ENCODE measurements at places on chromosomes 3 and 15.

DNA sequence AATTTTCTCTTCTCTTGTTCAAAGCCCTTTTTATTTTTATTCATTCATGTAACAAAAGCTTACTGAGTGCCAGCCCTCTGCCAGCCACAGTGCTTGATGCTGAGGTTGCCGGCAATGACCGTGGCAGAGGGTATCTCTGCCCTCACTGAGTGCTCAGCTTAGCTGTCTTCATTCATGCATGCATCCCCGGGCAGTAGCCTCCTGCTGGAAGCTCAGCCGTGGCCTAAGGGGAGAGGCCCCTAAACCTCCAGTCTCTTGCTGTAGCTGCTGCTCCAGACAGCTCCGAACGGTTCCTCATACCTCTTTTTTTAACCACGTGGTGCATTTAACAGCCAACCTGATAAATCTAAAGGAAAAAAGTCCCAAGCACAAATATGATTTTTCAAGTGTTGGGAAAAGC is 34.6 kb upstream of the CCDC66 start:
- no peak for DNase-seq

GRCh38 chr3:26915208-26915607 is 292.6 kb downstream of the LRRC3B start:
- DNase-seq, result no peak

- DNase-seq, result no peak
These were observed 106.5 kb downstream of the ECT2 start for GRCh38 chr3:172856795-172857742.

DNA sequence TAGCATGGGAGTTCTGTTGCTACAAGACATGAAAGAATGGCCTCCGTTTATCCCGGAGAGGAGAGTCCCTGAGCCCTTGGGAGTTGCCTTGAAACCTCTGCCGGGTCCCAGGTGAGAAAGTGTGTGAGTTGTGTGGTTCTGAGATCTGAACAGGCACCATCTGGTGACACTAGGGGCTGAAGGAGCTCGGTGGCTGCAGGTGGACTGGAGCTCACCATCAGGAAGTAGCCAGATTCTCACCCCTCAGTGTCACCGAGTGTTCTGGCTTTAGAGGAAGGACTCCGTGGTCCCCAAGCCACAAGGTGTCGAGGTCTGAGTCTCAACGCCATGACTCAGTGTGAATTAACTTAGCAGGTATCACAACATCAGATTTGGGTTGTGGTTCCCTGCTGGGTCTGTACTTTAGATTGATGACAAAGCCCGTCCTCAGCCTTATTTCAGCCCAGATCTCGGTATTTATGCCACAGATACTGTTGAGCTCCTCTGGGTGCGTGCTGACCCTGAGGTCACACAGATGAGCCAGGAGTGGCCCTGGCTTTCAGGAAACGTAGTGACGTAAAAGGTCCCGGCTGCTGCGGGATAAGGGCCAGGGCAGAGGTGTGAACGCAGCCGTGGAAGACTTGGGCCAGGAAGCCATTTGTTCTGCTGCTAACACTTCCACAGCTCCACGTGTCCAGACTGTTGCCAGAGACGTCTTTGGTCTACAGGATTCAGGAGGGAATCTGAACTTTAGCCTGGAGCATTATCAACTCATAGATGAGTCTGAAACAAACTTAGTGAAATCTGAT is 54.4 kb downstream of the PGPEP1L start:
- DNase-seq, result no peak

DNA sequence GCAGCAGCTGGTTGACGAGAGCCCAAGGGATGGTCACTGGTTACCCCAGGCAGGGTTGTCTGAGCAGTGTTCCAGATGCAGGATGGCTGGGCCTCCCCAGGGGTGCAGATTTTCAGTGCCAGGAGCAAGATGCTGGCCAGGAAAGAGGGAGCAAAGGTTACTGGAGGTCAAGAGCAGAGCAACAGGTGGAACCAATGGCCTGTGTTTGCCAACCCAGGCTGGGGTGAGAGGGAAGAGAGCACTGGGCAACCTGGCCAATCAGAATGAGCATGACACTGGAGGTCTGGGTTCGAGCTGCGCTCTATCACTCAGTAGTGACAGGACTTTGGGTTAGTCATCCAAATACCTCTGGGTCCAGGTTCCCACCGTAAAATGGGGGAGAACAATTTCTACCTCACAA is 90.6 kb upstream of the TLE3 start:
- DNase-seq, result no peak

DNA sequence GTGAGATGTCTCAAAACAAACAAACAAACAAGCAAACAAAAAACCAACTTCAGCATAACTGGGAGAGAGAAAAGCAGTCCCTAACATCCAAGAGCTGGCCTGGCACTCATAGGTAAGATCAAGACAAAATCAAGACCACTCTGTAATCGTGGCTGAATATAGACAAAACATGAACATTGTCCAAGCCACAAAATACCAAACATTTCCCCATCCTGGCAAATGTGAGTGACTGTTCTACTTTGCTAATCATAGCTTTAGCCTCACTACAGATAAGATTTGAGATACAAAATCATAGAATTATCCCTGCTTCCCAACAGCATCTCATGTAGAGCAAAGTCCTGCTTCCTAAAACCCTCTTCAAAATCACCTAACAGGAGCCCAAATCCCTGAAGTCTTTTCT is 116.7 kb upstream of the PRTG start:
- DNase-seq, result peak; percentile 19

DNA sequence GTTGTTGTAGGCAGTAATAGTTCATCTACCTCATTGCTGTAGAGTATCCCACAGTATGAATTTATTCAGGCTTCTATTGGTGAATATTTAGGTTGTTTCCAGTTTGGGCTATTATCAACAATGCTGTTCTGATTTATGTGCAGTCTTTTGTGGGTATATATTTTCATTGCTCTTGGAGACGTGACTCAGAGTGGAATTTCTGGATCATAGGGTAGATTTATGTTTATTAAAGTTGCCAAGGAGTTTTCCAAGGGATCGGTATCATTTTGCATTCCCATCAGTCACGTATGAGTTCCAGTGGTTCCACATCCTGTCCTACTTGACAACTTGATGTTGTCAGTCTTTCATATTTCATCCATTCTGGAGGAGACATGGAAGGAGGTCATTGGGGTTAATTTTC is 8.4 kb upstream of the HRH1 start:
- DNase-seq, result peak; percentile 95

GRCh38 chr15:47717036-47717612 is at the start of gene SEMA6D:
TSS of gene SEMA6D (plus strand) at chr15:47717505. CDS start at chr15:47759799, 42,294 bp downstream.
- peak; percentile 87 for DNase-seq

DNA sequence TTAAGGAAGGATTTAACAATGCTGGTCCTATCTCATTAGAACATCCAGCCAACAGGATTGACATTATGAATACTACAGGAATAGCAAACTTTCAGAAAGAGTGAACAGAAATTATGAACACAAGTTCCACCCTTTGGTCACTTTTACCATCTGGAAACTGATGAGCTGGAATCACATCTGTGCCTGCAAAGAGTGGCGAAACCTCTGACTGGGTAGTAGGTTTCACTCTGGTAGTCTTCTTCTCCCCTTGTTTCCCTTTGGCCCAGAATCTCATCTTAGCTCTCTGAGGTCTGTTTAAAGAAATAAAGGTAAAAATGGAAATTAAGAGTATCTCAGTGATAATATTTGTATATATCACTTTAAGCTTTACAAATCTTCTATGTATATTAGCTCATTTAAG is 73.1 kb downstream of the NR2E3 start:
- no peak for DNase-seq

DNA sequence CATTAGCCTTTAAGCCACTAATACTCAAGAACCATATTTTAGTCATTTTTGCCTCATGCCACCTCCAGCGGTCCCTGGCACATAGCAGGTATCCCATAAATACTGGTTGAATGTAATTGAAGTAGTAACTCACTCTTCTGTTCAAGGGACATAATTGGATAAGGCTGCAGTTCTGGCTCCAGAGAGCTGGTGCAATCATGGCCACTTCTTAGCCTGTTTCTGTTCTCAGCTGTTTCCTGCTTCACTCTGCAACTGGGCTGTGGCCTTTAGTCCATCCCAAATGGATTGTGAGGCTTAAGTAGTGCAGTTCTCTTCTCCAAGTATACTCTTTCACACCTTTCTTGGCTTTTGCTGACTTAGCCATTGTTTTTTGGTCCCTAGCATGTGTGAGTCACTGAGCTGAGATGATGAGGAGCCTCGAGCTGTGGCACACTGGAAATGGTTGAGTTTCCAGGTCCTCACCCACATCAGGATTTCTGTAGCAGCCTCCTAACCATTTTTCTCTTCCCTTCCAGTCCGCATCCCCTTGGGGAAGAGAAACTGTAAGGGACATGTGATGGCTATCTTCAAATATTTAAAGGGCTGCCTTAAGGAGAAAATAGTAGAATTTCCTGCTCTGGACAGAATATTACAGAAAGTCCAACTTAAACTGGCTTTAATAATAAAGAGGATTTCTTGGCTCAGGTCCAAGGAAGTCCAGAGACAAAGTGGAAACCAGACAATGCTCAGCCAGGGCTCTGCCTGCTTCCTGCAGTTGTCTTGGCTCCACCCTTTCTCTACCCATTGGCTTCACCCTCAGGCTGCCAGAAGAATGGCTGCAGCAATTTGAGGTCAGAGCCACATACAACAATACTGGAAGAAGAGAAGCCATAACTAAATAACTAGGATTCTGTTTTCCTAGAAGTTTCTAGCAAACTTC is 305.4 kb upstream of the ROPN1 start:
- DNase-seq, result no peak

DNA sequence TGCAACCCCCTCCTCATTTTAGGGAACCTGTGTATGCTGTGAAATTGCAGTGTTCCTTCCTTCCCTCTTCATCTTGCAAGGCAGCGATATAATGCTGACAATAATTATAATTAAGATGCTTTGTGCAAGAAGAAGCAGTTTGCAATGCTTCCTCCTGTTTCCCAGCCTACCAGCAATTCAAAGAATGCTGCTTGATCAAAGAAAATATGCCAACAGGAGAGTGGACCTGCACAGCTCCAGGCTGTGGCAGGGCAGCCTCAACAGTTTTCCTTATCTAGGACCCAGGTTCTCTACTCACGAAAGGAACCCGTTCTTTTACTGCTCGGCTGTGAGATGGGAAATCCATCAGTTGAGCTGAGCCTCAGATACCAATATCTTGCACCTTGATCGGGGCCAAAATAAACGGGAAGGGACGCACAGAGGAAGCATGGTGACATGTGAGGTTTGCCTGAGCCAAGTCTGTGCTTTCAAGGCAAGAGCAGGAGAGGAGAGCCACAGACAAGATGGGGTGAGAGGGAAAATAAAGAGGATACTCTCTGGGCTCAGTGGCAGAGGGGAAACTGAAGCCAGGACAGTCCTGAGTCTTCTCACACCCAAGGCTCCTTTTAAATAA is 22.6 kb upstream of the LRTM1 start:
- DNase-seq, result no peak

DNA sequence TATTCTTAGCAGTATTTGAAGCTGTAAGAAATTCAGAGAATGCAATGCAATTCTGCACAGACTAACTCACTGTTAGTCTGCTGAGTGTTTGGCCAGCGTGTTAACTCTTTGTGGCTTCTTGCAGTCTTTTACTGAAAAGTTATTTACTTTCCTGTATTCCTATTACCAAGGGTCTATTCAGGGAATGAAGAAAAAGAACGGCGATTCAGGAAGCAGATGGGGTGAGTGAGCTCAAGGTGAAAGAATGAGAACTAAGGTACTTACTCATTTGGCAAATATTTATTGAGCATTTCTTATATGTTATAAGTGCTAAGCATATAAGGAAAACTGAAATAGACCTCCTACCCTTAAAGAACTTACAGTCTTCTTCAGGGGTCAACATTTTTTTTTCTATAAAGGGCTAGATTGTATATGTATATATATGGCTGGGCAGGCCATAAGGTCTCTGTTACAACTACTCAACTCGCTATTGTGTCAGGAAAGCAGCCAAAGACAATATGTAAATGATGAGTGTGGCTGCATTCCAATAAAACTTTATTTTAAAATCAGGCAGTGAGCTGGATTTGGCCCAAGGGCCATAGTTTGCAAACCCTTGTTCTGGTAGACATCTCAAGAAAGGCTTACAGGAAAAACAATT is 271.9 kb upstream of the GADL1 start:
- DNase-seq, result peak; percentile 94

- peak; percentile 62 for DNase-seq
These were observed 392.6 kb upstream of the TPM1 start for GRCh38 chr15:62649793-62650420.

Measured in fibroblast of skin of abdomen (primary cell).